ENCODE measurements at places on chromosomes 3 and 15.
A peak's percentile ranks its signal among the peaks of the same experiment; 100 is the strongest.

DNA sequence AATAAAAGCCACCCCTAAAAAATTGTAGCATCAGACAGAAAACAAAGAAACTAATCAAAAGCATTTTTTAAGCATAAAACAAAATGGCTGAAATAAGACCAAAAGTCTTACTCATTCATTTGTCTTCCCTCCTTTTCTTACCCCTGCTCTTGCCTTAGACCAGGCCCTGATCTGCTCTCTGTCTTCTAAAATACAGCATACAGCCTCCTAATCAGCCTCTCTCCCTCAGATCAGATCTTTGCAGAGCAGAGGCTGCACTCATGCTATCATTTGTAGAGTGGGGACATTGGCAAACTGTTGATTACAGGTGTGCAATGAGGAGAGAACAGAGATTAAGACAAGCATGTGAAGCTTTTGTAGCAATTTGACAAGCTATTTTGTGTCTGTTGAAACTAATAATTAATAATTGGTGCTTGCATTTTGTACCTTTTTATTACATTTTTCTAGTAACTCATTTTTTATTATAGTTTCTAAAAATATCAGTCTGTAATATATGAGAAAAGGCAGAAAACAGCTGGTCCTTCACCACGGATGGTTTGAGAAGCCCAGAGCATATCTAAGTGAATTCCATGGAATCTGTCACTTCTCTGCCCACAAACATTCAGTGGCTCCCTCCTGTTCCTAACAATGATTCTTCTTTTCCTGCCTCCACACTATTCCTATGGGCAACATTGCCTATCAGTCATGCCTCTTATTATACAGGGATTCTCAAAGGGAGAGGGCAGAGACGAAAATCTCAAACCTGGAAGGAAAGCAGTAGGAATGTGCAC, 286.2 kb upstream of the STT3B start:
- DNase-seq = no peak

DNA sequence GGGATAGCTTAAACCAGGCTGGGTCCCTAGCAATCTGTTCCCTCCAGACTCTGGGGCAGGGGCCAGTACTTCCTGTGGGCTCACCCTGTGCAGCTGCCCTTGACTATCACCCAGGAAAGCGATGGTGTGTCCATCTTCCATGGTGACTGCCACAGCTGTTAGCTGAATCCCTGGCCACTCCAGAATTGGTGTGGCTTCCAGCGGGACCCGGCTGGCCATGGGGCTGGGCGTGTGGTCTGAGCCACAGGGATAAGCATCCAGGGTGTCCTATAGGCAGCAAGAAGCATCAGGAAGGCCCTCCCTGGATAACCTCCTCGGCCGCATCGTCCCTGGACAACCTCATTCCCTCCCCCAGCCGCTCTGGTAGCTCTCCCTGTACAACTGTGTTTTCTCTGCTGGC, 7.2 kb downstream of the PLXNB1 start:
- DNase-seq = no peak

DNA sequence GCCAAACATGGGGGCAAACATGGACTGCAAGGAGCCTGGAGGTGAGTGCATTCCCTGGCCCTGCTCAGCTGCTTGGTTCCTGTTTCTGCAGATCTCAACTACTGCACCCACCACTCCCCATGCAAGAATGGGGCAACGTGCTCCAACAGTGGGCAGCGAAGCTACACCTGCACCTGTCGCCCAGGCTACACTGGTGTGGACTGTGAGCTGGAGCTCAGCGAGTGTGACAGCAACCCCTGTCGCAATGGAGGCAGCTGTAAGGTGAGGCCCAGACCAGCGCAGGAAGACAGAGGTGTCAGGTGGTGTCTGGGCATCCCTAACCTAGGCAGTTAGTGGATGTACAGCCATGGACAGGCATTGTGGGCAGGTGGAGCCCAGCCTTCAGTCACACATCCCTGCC, 5.3 kb downstream of the DLL4 start:
- no peak for DNase-seq

DNA sequence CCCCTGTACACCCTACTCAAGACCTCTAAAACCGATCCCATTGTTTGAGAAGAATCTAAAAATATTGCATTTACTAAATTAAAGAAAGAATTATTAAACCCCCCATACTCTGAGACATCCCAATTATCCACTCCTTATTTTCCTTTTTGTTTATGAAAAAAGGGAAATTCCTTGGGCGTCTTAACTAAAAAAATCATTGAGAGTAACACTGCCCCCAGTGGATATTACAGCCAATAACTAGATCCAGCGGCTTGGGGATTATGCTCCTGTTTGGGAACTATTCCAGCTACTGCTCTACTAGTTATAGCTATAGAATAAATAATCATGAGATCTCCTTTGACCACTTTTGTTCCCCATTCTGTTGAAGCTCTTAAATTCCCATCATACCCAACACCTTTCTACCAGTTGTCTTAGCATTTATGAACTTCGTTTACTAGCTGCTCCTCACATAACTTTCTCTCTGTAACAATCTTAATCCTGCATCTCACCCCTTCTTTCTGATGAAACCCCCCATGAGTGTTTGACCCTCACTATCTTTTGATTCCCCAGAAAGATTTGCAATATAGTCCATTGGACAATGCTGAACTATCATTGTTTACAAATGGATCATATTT, 12.7 kb upstream of the CFAP91 start:
- DNase-seq = no peak

GRCh38 chr3:66797889-66798560, 200.1 kb upstream of the KBTBD8 start:
- DNase-seq = peak; percentile 32

DNA sequence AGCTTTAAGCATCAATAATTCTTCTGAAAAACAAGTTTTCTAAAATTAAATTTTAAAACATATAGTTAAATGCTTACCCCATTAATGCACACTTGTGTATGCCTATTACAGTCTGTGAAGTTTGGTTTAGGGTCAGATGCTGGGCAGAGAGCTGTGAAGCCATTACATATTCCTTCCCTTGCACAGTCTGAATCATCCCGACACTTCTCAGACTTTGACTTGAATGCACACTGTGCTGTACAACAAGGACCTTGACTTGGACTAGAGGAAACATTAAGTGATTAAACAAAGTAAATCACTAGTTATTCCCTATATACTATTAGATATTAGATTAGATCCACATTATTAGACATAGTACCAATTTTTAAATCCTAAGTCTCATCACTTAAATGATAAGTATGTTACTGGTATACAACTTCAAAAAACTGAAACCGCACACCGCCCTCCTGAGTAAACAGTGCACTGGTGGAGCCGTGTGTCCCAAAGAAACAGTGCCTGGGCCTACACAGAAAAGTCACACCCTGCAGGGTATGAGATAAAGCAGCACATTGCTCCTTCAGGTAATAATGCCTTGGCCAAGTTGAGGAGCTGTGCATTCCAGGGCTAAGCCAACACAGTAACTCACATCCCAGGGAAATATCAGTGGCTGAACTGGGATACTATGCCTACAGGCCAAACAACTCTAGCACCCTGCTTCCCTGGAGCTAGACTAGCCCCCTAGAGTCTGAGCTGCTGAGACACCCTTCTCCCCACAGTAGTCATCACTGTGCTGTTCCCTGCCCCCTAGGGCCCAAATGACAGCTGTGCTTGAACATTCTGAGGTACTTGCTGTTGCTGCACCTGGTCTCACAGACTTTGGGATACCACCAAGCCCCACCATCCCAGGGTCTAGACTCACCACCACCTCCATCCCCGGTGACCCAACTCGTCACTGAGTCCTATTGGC, 137.5 kb downstream of the ADAM10 start:
- no peak for DNase-seq
